Skin of body (tissue), 3 donors: ENCODE measurements at places on chromosomes 5 and 9.

DNA sequence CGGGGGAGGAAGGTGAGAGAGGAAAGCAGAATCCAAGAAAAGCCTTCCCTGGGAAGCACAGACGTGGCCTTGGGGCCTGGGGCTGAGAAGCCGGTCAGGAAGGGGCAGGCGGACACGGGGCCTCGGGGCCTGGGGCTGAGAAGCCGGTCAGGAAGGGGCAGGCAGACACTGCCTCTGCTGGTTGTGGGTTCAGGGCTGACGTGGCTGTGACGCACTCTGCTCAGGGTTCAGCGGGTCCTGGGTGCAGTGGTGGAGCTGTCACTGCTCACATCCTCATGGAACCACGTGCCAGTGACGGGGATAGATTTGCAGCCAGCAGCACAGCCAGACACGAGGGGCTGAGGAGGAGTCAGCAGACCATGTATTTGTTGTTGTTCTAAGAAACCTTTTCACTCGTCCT, 12.8 kb downstream of the PAEP start:
- DNase-seq = no peak

- DNase-seq = no peak
These were observed 74.1 kb upstream of the HSPA9 start for GRCh38 chr5:138649316-138649720.

GRCh38 chr5:17189381-17190036, 27.9 kb upstream of the BASP1 start:
- peak; percentile 25 for DNase-seq

DNA sequence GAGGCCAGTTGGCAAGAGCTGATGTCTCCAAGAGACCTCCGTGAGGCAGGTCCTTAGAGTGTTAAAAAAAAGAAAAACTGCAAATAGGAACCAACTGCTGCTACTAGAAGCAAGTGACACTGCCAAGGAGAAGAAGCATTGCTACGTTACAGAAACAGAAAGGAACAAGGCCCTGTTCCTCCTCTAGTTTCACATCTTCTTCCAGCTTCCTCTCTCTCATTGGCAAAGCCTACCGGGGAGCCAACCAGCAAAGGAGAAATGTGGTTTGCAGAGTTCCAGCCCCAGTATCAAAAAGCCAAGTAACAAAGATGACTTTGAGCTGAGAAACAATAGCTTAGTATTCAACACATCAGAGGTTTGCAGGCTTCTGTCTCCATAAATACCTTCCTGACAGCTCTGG, 145.9 kb downstream of the PRELID2 start:
- no peak for DNase-seq

DNA sequence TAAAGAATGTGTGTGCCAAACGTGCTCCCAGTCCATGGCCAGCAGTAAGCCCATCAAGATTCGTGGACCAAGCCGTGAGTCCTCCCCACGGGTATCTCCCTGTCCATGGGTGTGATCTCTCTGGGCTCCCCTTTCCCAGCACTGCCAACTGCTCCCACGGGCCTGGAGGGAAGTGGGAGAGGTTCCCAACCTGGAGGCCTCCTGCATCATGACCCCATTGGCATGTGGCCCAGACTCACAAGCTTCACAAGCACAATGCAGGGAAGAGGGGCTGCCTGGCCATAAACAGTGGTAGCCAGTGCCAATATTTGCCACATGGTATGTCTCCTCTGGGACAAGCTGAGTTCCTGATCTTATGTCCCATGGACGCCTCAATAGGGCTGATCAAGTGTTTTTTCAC, 59.1 kb downstream of the ABLIM3 start:
- no peak for DNase-seq

GRCh38 chr9:137881591-137882505, 4.3 kb downstream of the CACNA1B start:
- no peak for DNase-seq

DNA sequence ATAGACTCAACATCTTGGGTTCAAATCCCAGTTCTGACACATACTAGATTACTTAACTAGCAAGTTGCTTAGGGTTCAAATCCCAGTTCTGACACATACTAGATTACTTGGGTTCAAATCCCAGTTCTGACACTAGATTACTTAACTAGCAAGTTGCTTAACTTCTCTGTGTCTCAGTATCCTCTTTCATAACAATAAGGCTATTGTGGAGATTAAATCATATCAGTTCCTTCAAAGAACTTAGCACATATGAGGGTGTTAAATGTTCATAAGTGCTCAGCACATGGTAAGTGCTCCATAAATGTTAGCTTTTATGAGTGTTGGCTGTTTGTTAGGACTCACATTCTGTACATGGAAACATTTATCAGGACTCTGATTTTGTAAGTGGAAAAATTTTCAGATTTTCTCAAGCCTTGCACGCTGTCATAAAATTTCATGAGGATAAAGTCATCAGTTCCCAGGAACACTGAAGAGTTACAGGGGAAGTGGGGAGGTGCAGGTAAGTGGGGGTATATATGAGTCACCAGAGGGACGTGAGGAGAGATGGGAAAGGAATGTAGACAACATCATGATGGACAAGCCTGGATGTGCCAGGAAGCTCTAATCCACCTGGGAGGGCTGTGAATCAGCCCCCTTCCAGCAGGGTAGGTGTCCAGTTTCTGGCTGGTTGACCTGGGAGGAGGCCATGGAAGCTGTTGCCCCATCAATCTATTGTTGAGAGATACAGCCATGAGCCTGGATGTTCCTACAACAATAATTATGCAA, 532.2 kb upstream of the WWC1 start:
- DNase-seq = no peak
